Naive thymus-derived CD8-positive, alpha-beta T cell (primary cell): ENCODE measurements at places on chromosomes 7 and 10. TPM values are rescaled to one million over a fixed set of nuclear protein-coding genes. Genes with fewer than 3 reads are reported as not detected.

DNA sequence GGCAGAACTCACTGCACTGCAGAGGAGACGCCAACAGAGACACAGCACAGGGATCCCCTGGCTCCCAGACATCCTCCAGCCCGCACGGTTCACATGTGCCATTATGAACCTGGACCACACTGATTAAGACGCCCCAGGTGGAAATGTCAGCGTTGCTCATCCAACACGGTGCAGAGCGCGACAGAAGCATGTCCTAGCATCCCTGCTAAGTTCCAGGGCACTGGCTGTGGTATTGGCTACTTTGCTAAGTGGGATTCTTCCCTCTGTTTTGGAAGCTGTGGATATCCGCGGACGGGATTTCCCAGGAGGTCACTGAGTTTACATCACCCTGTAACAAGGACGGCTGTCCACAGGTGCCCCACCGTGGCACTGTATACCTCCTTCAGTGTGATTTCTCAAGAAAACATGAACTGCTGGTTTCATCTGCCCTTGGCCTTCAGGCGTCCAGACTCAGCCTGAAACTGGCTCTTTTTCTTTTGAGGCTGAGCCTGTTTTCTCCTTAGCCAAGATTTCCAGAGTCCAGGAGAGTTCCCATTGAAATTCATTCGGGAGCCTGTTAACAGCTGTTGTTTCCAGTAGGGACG is 324.0 kb downstream of the WDR37 start:
- no peak for DNase-seq
- H3K4me3 ChIP-seq, result no peak overlapping the region
- no peaks in the 10 kb centered on the region for H3K4me1 ChIP-seq

GRCh38 chr10:97596101-97597082 is 6.9 kb downstream of the C10orf62 start:
- H3K27ac ChIP-seq, result no peak overlapping the region
- peaks cover 2% of the 10 kb centered on the region for H3K4me1 ChIP-seq
- no peak for DNase-seq
- H3K4me3 ChIP-seq, result no peak overlapping the region
- H3K27me3 ChIP-seq, result no peaks in the 10 kb centered on the region

GRCh38 chr7:23283086-23283485 is 16.1 kb upstream of the MALSU1 start:
- DNase-seq, result no peak
- H3K27ac ChIP-seq, result no peak overlapping the region
- no peaks in the 10 kb centered on the region for H3K36me3 ChIP-seq
- H3K4me1 ChIP-seq, result peaks cover 8% of the 10 kb centered on the region
- H3K4me3 ChIP-seq, result no peak overlapping the region
- no peaks in the 10 kb centered on the region for H3K27me3 ChIP-seq

TASOR2 gene
- 70.4 TPM for total RNA-seq

FEZF1 gene
- not detected for total RNA-seq

AGAP5 gene
- total RNA-seq, result 10.5 TPM

CYP3A4 gene
- not detected for total RNA-seq
